Immature natural killer cell (primary cell): ENCODE measurements at places on chromosomes 6 and 20. TPM values are rescaled to one million over a fixed set of nuclear protein-coding genes. Genes with fewer than 3 reads are reported as not detected.

Gene CPXM1
- 1.2 TPM for polyA plus RNA-seq

- no peak overlapping the region for H3K4me3 ChIP-seq
- no peaks in the 10 kb centered on the region for H3K4me1 ChIP-seq
- no peak overlapping the region for H3K27ac ChIP-seq
- no peaks in the 10 kb centered on the region for H3K27me3 ChIP-seq
These were observed 53.0 kb downstream of the SMOC2 start for GRCh38 chr6:168493976-168494375.

DNA sequence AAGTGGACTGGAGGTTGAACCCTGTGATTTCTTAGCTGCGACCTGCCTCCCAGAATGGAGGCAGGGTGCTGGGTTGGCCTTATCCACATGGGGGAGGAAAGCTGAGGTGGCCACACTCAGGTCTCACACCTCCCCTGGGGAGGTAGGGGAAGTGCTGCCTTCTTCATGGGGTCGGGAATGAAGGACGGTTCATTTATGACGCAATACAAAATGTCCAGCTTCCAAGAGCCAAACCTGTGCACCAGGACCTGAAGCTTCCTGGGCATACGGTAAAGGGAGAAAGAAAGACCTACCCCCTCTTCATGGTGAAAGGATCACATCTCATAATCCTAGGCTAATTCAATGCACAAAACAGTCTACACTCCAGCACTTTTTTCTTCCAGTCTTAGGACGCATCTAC lies 150.6 kb upstream of the CDYL start:
- no peak for DNase-seq
- H3K36me3 ChIP-seq, result no peaks in the 10 kb centered on the region
- H3K27ac ChIP-seq, result no peak overlapping the region
- no peaks in the 10 kb centered on the region for H3K27me3 ChIP-seq
- no peaks in the 10 kb centered on the region for H3K4me1 ChIP-seq
- no peak overlapping the region for H3K4me3 ChIP-seq

- H3K27ac ChIP-seq, result no peak overlapping the region
- H3K27me3 ChIP-seq, result peaks cover 14% of the 10 kb centered on the region
- H3K4me3 ChIP-seq, result no peak overlapping the region
- no peak for DNase-seq
- H3K4me1 ChIP-seq, result peaks cover 2% of the 10 kb centered on the region
These were observed 46.5 kb upstream of the MLN start for GRCh38 chr6:33850296-33850695.

DNA sequence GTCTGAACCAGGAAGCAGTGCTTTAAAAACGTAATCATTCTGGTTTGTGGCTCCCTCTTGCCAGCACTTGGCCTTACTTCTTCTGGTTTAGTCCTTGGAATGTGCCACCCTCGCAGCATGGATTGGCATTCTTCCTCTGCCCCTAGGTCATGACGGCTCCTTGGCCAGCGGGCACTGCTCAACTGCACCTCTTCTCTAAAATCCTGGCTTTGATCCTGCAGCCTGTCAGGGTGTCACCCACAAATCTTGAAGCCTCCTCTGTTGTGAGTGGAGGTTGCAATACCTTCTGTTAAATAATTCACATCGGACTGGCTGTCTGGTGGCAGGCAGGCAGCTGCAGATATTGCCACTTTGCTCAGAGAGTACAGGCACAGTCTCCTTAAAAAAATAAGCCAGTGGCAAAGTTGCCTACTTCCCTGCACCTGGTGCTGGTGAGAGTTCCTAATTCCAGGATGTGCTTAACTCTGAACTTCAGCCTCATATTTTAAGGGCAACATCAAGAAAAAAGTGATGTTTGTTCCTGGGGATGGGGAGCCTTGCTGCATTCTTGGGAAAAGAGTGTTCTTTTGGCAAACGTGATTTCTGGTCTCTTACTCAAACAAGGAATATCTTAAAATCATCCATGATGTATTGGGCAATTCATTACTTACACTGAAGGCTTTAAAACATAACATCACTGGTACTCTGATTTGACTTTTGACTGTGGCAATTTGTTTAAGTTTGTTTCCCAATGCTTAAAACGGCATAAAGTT lies 179.8 kb downstream of the FOXA2 start:
- no peaks in the 10 kb centered on the region for H3K36me3 ChIP-seq
- peaks cover 20% of the 10 kb centered on the region for H3K4me1 ChIP-seq
- no peak for DNase-seq
- no peaks in the 10 kb centered on the region for H3K27me3 ChIP-seq
- H3K4me3 ChIP-seq, result peak overlapping the region; percentile 87

DNA sequence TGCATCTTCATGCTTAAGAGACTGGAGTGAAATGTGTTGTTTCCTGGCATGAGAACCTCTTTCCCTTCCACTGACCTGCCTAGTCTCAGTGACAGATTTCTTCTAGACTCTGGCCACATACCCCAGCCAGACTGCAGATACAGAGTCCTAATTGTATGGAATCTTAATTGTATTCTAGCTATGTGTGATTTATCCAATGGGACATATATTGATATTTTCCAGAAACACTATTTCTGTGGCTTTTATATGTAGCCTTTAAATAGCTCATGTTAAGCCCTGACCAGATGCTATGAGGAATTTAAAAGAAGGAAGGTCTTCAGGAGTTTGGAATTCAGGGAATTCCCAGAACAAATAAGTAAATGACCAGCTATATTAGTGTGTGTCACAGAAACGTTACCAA lies 99.0 kb downstream of the FIG4 start:
- DNase-seq, result no peak
- no peaks in the 10 kb centered on the region for H3K4me1 ChIP-seq
- no peak overlapping the region for H3K4me3 ChIP-seq
- peaks cover 62% of the 10 kb centered on the region for H3K36me3 ChIP-seq

Gene FGD2
- polyA plus RNA-seq, result 0.77 TPM

Gene TMEM170B
- 0.59 TPM for polyA plus RNA-seq

Gene RNF39
- polyA plus RNA-seq, result not detected

DNA sequence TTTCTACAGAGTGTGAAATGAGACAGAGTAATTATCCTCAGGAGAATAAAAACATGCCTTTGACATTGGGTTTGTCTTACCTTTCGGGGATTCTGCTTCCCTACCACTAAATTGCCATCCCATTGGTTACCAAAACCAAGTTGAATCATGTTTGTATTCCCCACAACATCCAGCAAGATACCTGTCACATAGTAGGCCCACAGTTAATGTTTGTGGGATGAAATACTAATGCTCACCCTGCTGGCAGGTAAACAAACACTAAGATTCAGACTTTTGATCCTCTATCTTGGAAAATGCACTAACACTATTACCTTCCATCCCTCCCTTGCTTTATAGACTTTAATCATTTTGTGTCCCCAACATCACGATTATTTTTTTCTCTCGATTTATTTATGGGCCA lies 8.2 kb upstream of the STXBP5 start:
- no peak for DNase-seq
- H3K4me3 ChIP-seq, result no peak overlapping the region
- H3K4me1 ChIP-seq, result peaks cover 5% of the 10 kb centered on the region
- H3K27ac ChIP-seq, result no peak overlapping the region

GRCh38 chr6:13854716-13855250 lies 40.4 kb upstream of the MCUR1 start:
- H3K27ac ChIP-seq, result no peak overlapping the region
- H3K27me3 ChIP-seq, result peaks cover 3% of the 10 kb centered on the region
- no peak overlapping the region for H3K4me3 ChIP-seq
- H3K4me1 ChIP-seq, result no peaks in the 10 kb centered on the region
- no peaks in the 10 kb centered on the region for H3K36me3 ChIP-seq

Gene FUT9
- not detected for polyA plus RNA-seq

DNA sequence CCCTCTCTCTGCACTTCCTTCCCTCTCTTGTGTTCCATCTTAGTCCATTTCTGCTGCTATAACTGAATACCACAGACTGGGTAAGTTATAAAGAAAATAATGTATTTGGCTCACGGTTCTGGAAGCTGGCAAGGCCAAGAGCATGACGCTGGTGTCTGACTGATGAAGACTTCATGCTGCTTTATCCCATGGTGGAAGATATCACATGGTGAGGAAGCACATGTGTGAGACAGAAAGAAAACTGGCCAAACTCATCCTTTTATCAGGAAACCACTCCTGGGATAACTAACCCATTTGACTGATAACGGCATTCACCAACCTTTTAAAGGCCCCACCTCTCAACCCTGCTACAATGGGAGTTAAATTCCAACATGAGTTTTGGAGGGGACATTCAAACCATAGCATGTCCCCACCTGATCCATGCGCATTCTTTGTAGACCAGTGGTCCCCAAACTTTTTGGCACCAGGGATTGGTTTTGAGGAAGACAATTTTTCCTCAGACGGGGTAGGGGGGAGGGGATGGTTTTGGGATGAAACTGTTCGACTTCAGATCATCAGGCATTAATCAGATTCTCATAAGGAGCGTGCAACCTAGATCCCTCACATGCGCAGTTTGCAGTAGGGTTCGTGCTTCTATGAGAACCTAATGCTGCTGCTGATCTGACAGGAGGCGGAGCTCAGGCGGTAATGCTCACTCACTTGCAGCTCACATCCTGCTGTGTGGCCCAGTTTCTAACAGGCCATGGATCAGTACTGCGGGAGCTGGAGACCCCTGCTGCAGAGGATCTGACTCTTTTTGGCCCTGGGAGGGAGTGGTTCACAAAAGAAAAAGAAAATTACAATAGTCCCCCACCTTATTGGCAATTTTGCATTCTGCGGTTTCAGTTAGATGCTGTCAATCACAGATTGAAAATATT lies 71.7 kb upstream of the RNF24 start:
- peaks cover 9% of the 10 kb centered on the region for H3K27me3 ChIP-seq
- H3K4me1 ChIP-seq, result peaks cover 33% of the 10 kb centered on the region
- H3K27ac ChIP-seq, result no peak overlapping the region

Gene COL20A1
- not detected for polyA plus RNA-seq

Gene ZNF341
- polyA plus RNA-seq, result 0.79 TPM

Gene STK35
- 3.2 TPM for polyA plus RNA-seq

Gene GABRR2
- polyA plus RNA-seq, result not detected

GRCh38 chr20:21529863-21530262 lies 16.0 kb upstream of the NKX2-2 start:
- no peaks in the 10 kb centered on the region for H3K4me1 ChIP-seq
- H3K27ac ChIP-seq, result no peak overlapping the region
- no peak overlapping the region for H3K4me3 ChIP-seq
- H3K36me3 ChIP-seq, result no peaks in the 10 kb centered on the region
- no peak for DNase-seq
- peaks cover 9% of the 10 kb centered on the region for H3K27me3 ChIP-seq

Gene OLIG3
- not detected for polyA plus RNA-seq

Gene IGF2R
- polyA plus RNA-seq, result 17.2 TPM

Gene SYNE1
- 27.9 TPM for polyA plus RNA-seq

- no peaks in the 10 kb centered on the region for H3K4me1 ChIP-seq
- no peaks in the 10 kb centered on the region for H3K36me3 ChIP-seq
- no peak for DNase-seq
- no peak overlapping the region for H3K4me3 ChIP-seq
- H3K27me3 ChIP-seq, result peaks cover 3% of the 10 kb centered on the region
- no peak overlapping the region for H3K27ac ChIP-seq
These were observed 49.0 kb upstream of the TENT5A start for GRCh38 chr6:81801489-81801888.

DNA sequence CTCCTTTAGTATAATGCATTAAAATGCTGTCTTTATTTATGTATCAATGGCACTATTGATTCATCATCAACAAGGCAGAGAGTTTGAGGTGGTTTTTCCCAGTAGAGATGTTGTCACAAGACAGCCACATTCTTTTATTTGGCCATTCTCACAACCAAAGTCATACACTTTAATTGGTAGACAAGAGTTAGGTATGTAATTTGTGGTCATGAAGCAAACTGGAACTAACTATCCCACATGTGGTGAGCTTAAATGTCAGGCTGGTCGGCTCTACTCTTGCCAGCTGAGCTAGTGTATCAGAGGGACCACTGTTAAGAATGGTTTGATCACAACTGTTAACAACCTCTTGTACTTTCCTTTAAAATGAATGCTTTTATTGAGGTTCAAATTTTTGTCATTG lies 714.6 kb downstream of the CD109 start:
- peaks cover 1% of the 10 kb centered on the region for H3K27me3 ChIP-seq
- H3K4me3 ChIP-seq, result no peak overlapping the region
- DNase-seq, result no peak
- no peak overlapping the region for H3K27ac ChIP-seq
- no peaks in the 10 kb centered on the region for H3K4me1 ChIP-seq

Gene CDYL
- 4.0 TPM for polyA plus RNA-seq

- peaks cover 42% of the 10 kb centered on the region for H3K4me1 ChIP-seq
- no peak overlapping the region for H3K27ac ChIP-seq
- no peak overlapping the region for H3K4me3 ChIP-seq
- no peak for DNase-seq
- H3K27me3 ChIP-seq, result peaks cover 5% of the 10 kb centered on the region
These were observed 6.1 kb downstream of the GLP1R start for GRCh38 chr6:39054577-39055142.

GRCh38 chr6:129440691-129441090 lies 269.3 kb downstream of the ARHGAP18 start:
- H3K4me1 ChIP-seq, result peaks cover 19% of the 10 kb centered on the region
- peaks cover 1% of the 10 kb centered on the region for H3K27me3 ChIP-seq
- no peak for DNase-seq
- no peak overlapping the region for H3K27ac ChIP-seq
- H3K4me3 ChIP-seq, result no peak overlapping the region
- peaks cover 6% of the 10 kb centered on the region for H3K36me3 ChIP-seq

DNA sequence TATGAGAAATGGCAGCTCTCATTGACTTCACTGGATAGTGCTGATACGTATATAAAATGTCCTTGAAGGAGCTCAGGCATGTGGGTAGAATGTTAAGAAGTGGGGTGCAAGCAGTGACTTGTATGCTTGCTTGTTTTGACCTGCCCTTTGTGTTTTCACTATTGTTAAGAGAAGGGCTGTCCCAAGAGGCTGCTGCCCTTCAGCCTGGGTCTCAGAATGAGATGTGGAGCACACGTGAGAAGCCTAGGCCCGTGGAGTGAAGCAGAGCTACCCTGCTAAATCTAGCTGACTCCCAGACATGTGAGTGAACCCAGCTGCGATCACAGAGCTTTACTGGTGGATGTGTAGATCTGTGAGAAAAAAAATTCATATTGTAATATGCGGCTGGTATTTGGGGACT lies 305.3 kb upstream of the RGS17 start:
- DNase-seq, result no peak
- no peaks in the 10 kb centered on the region for H3K36me3 ChIP-seq
- no peak overlapping the region for H3K4me3 ChIP-seq

DNA sequence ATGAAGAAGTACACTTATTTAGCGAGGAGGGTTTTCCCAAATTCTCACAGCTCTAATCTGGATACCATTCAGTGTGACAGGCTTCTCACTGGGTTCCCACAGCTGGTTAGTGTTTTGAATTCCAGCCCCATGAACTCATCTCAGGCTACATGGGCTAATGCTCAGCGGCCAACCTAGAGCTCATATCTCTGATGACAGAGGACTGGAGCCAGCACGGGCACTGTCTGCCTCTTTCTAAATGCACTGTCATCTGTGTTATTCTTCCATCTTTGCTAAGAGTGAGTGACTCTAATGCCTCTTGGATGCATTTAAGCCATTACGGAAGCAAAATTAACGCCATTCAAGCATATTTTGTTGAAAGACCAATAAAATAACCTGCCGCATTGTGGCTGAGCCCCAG lies 308.9 kb upstream of the JAG1 start:
- H3K36me3 ChIP-seq, result no peaks in the 10 kb centered on the region
- peaks cover 3% of the 10 kb centered on the region for H3K27me3 ChIP-seq
- H3K27ac ChIP-seq, result no peak overlapping the region

GRCh38 chr6:44010411-44011349 lies 116.6 kb downstream of the MRPL14 start:
- H3K27me3 ChIP-seq, result peaks cover 11% of the 10 kb centered on the region
- no peak overlapping the region for H3K4me3 ChIP-seq
- DNase-seq, result no peak
- H3K4me1 ChIP-seq, result no peaks in the 10 kb centered on the region
